ENCODE measurements at places on chromosomes 4 and X.

GRCh38 chr4:169372791-169373190 lies 102.0 kb upstream of the SH3RF1 start:
- DNase-seq, result no peak

DNA sequence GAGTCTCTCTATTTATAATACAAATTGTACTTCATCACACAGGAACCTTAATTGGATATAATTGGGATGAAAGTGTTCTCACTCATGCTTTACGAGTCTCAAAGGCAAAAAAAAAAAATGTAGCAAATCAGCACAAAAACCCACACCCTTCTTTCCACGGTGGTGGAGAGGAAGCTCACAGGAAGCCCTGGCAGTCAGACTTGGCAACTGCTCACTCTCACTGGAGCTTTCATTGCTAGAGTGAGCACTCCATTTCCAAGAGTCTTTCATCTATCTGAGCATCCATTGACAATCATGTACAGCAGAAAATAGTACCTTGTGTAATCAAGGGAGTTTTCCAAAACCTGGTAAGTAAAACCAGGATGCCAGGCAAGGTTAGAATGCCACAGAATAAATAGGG lies 2159.4 kb upstream of the AGA start:
- DNase-seq, result peak; percentile 21

- DNase-seq, result no peak
Observed at GRCh38 chrX:8546715-8547114, 82.1 kb downstream of the VCX3B start.

GRCh38 chr4:153679486-153679885 lies 4.6 kb upstream of the TLR2 start:
- no peak for DNase-seq

GRCh38 chr4:140052050-140052449 lies 101.9 kb downstream of the MAML3 start:
- DNase-seq, result peak; percentile 70

DNA sequence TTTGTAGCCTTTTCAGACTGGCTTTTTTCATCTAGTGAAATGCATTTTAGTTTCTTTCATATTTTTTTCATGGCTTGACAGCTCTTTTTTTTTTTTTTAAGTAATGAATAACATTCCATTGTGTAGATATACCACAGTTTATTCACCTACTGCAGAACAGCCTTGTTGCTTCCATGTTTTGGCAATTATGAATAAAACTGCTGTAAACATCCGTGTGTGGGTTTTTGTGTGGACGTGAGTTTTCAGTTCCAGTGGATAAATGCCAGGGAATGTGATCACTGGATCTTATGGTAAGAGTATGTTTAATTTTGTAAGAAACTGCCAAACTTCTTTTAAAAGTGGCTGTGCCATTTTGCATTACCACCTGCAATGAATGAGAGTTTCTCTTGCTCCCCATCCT lies 160.8 kb downstream of the SOWAHB start:
- DNase-seq, result no peak

DNA sequence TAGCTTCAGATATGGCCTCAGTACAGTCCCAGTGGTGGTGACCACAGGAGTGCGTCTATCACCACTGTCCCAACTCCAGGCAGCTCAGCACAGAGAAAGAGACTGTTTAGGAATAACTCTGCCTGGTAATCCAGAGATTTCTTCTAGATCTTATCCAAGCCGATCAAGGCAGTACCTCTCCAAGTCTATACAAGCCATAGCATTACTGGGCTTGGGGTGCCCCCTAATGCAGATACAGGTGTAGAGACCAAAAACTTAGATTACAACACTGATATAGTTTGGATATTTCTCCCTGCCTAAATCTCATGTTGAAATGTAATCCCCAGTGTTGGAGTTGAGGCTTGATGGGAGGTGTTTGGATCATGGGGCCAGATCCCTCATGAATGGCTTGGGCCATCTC lies 100.9 kb downstream of the PTCHD1 start:
- DNase-seq, result peak; percentile 0

- DNase-seq, result peak; percentile 68
Observed at GRCh38 chr4:37922328-37922727, 31.4 kb downstream of the TBC1D1 start.

DNA sequence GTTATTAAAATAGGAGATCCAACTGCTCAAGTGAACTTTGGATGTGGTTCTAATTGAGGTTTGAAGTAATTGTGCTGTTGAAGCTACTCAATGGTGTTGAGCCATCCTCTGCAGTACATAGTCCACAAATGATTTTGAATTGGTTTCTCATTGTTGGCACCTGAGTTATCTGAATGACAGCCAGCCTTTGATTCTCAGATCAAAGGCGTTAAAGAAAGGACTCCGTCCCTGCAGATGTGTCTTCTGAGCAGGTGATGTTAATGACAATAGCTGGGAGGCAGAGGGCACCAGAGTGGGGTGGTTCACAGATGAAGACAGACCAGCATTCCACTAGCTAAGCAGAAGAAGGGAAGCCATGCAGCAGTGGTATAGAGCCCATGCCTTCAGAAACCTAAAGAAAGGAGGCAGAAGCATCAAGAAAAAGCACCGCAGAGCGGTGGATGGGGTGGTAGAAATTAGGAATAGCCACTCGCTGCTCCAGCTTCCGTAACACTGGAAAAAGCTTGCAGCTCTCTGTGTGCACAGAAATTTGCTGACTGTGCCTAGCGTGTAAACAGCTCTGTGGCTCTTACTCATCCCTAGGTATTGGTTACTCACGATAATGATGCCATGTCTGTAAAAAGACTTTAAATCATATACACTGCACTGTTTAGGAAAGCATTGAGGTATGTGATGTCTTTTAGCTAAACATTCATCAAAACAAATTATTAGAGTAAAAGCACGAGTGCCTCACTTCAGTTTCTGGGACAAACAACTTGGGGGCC lies 79.2 kb upstream of the CLCN4 start:
- DNase-seq, result no peak

DNA sequence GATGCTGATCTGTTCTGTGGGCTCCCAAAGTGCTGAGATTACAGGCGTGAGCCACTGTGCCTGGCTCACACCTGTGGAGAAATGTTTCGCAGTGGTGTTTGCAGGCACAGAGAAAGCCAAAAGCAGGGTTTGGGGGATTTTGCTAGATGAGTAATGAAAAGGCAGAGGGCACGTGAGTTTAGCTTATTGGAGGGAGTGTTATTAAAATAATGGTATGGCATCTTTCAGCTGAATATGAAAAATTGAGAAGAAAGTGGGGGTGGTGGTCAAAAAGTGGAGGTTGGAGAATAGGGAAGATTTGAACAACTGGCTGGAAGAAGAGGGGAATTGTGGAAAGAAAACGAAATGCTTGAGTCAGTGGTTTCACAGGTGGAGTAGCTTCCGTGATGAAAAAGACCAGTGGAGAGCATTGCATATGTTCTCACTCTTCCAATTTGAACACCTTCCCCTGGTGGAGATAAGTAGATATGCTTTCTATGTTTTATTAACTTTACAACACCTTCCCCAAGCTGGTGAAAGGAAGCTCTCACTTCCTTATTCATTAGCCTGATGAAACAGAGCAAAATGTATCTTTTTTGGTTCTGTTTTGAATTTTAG lies 1.1 kb upstream of the CHST7 start:
- peak; percentile 35 for DNase-seq

DNA sequence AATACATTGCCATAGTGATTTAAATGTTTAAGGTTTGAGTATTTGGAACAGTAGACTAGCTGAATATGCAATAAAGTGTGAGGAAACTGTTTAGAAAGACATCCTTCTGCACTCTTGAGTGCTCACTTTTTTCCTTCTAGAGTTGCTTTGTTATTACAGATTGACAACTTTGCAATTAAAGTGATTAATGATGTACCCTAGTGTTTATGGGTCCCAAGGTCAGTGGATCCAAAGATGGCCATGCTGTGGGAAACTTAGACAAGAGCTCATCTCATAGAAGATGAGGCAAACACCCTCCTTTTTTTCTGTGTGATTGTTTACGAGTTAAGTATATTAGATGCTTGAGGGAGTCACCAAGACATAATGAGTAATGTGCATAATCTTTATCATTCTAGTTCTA lies 118.8 kb downstream of the PDLIM5 start:
- DNase-seq, result no peak

DNA sequence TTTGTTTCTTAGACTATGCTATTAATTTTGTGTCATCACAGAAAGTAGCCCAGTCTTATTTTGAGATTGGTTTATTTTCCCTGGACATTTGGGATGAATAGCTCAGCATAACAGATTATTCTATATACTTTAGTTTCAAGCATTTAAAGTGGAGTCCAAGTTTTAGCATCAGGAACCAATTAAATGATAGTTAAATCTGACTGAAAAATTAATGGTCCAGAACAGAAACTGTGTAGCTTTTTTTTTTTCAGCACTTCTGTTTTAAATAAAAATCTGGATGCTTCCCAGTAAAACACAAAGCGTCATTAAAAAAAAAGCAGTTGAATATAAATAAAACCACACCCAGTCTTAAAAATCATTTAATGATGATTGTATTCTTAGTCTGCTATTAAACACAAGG lies 59.4 kb upstream of the PITX2 start:
- no peak for DNase-seq

DNA sequence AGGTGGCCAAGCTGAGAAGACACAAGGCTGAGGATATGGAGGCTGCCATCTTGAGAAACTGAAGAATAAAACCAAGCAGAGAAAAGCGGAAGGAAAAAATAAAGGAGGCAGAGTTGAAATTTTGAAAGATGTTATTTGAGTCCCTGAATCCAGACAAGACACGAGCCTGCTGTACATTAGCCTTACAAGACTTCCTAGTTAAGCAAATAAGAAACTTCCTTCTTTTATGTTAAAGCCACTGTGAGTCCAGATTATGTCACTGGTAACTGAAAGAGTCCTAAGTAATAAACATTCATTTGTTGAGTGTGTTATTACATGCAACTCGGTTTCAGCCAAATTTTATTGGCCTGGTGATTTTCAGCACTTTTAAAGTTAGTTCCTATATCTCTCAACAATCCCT lies 30.4 kb downstream of the DRD5 start:
- no peak for DNase-seq
